ENCODE measurements at places on chromosomes 5 and 9.

DNA sequence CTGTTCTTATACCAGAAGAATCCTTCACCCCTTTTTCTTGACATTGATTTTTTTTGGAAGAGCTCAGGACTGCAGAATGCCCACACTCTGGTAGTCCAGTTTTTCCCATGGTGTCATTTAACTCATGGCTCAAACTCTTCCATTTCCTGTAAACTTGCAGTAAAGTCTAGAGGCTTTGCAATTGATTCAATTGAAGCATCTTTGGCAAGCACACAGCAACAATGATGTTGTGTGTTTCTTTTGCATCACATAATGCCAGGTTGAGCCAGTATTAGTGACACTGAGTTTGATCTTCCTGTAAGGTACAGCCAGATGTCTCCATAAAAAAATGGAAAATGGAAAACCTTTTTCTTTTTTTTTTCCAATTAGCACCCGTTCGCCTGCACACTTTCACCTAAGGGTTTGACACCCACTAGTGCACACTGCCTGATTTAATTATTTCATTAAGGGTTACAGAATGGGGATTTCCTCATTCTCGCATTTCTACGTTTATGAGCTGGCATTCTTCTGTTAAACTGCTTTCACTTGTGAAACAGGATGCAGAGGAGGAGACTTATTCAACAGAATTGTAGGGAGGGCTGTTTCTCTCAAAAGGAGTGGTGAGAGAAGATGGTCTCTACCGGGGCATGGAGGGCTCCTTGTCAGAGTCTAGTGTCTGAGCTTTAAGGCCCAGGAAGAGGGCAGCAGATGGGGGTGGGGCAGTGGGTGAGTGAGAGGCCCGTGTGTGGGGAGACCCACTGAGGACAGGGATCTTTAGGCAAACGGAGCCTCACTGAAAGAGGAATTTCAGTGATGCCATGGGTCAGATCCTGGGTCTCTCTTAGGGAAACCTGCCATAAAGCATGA is 2.2 kb upstream of the S1PR3 start:
- no peak for DNase-seq

DNA sequence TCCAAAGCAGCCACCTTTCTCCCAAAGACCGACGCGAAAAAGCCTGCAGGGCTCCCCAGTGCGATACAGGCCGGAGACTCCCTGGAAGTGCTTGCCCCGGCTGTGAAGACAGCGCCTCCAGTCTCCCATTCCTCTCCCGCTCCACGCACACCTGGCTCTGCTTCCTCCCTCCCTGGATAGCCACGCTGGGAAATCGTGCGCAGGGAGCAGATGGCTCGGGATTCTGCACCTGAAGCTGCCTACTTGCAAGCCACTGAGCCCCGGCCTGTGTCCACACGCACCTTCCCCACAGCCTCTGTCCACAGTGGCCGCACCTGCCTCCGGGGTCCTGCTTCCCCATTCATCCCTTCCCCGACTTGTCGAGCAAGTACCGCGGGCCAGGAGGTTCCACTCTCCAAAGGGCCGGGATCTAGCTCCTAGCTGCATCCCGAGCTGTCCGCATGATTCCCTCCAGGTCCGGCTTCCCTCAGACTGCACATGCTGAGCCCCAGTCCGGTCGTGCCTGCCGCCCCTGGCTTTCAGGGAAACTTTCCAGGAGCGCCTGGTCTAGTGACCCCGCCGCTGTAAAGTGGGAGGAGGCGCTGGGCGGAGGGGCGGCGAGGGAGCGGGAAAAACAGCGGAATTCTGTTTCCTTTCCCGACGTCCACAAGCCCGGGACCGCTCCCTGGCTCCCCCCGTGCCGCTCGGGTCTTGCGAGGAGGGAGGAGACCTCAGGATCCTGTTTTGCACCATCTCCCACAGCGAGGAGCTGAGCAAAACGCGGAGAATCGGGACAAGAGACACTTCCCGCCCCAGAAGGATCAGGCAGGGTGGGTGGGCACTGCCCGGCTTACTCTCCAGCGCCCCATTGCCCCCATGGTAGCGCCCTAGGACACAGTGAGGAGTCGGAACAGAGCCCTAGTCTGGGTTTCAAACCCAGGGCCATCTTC is 2.0 kb downstream of the SEMA6A start:
- peak; percentile 45 for DNase-seq

GRCh38 chr9:90637626-90638025 is 5.0 kb downstream of the DIRAS2 start:
- DNase-seq = no peak

GRCh38 chr5:135192351-135192750 is 158.3 kb upstream of the PITX1 start:
- DNase-seq = no peak

GRCh38 chr5:15594977-15595568 is 95.1 kb downstream of the FBXL7 start:
- no peak for DNase-seq

GRCh38 chr9:128558431-128559310 is 6.3 kb downstream of the SPTAN1 start:
- peak; percentile 54 for DNase-seq

GRCh38 chr5:158591301-158591863 is 508.3 kb downstream of the EBF1 start:
- no peak for DNase-seq

DNA sequence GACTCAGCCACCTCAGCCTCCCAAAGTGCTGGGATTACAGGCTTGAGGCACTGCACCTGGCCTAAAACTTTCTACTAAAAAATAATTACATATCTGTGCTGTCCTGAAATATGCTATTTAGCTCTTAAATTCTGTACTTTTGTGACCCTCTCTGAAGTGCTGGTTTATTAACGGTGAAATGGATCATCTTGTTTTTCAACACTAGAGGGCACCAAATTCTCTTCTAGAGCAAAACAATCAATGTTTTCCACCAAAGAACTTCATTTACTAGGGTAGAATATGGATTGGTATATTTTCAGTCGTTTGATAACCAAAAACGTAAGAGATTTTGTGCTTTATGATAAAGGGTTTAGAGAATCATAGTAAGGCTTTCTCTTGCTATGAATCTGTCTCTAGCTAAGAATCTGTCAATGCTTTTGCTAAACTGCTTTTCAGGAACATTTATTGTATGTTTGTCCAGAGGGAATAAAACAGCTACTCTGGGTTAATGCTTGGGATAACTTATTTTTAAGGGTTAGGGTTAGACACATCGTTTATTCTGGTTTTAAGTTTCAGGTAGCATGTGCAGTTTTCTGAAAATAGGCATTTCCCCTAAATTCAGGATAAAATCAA is 63.6 kb downstream of the RNF180 start:
- DNase-seq = peak; percentile 31

DNA sequence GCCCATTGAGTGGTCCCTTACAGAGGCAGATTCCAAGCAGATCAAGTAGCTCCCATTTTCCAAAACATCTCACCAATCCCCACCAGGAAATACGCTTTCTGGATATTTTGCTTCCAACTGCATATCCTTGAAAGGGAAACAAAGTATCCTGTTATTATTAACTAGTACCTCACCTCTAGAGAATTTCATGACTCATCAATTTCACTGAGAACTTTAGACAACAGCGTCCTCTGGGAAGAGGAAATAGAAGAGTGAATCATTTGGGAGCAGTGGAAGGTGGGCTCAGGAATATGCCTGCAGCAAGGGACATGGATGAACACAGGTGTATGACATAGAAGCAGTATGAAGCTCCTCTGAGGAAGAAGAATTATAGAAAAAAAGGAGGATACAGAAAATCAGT is 186.7 kb downstream of the MARCHF11 start:
- no peak for DNase-seq

GRCh38 chr9:105431424-105432246 is 16.2 kb upstream of the FSD1L start:
- no peak for DNase-seq

DNA sequence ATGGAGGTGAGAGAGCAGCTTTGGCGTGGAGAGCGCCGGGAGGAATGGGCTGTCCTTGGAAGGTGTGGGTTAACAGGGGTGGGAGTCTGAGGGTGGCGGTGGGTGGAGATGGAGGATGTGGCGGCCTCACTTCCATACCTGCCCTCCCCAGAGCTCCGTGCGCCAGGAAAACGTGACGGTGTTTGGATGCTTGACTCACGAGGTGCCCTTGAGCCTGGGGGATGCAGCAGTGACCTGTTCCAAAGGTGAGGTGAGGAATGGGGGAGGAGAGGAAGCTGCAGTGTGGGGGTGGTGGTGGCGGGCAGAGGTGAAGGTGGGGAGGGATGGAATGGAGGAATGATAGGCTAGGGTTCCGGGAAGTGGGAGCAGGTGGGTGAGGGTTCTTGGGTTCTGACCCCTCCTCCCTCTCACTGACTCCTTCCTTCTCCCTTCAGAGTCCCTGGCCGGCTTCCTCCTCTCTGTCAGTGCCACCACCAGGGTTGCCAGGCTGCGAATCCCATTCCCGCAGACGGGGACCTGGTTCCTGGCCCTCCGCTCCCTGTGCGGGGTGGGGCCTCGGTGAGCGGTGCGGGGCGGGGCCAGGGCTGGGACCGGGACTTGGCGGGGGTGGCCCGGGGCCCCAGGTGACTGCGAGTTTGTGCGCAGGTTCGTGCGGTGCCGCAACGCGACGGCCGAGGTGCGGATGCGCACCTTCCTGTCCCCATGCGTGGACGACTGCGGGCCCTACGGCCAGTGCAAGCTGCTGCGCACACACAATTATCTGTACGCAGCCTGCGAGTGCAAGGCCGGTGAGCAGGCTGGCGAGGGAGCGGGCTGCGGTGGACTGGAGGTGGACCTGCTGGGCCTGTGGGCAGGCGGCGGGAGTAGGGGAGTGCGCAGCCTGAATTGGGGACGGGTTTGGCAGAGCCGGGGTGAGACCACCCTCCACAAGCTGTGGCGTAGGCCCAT is 17.1 kb downstream of the TMEM8B start:
- DNase-seq = no peak

DNA sequence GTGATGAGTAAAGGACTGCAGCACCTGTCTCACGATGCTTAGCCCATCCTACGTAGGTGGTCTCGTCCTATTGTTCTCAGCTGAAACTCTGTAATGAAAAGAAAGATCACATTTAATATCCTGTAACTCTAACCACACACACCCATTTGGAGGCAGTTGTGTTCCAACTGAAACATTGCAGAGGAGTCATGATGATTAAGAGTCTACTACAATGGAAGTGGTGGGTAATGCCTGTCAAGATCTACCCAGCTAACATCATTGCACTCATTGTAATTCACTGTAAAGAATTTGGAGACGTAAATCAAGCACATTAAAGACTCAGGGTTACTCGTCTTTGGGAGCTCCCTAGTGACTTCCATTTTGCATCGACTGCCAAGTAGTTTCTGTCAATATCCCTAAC is 106.0 kb upstream of the PTPN3 start:
- no peak for DNase-seq

DNA sequence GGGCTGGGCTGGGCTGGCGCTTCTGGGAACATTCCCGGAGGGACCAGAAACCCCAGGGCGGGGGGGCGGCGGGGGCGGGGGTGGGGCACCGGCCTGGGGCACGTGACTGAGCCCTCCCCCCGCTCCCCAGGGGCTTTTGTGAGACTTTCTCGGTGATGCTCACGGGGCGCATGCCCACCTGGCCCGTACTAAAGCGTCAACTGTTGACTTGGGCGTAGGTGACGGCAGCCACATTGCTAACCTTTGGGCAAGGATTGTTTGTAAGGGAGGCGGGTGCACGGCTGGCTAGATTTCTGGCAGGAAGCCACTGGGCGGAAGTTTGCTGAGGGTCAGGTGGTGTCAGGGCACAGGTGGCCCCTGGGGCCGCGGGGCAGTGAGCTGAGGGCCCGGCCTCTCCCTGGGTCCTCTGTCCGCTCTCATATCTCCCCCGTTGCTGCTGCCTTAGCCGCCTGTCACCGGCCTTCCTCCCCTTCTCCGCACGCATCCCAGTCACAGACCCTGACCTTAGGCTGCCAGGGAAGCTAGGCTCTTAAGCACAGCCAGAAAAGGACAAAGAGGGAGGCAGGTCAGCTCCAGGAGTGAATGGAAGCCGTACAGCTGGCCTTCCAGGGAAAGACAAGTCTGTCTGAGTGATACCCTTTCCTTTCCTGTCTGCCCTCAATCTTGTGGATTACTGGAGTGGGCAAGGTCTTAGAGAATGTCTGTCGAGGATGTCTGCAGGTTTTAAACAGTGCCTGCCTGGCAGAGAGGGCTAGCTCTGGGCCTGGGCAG is 812 bp downstream of the CACFD1 start:
- DNase-seq = peak; percentile 97

DNA sequence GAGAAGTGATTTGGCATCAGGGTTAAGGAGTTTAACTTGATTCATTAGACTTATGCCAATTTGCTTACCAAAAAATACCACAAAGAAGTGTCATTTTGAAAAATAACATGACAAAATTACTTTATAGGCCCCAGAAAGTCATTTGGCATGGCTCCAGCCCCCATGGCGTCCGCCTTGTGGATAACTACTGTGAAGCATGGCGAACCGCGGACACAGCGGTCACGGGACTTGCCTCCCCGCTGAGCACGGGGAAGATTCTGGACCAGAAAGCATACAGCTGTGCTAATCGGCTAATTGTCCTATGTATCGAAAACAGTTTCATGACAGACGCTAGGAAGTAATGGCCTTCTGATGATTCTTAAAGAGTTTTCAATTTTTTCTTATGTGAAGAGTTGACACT is 35.4 kb upstream of the TGFBR1 start:
- DNase-seq = no peak

GRCh38 chr5:61737301-61737963 is 405.4 kb downstream of the ZSWIM6 start:
- DNase-seq = no peak

- DNase-seq = no peak
Observed at GRCh38 chr5:143101121-143101520, 302.4 kb downstream of the NR3C1 start.

- no peak for DNase-seq
Observed at GRCh38 chr5:78514427-78515330, 133.9 kb downstream of the LHFPL2 start.

- DNase-seq = no peak
Observed at GRCh38 chr9:114076237-114077161, 1.6 kb downstream of the AMBP start.

DNA sequence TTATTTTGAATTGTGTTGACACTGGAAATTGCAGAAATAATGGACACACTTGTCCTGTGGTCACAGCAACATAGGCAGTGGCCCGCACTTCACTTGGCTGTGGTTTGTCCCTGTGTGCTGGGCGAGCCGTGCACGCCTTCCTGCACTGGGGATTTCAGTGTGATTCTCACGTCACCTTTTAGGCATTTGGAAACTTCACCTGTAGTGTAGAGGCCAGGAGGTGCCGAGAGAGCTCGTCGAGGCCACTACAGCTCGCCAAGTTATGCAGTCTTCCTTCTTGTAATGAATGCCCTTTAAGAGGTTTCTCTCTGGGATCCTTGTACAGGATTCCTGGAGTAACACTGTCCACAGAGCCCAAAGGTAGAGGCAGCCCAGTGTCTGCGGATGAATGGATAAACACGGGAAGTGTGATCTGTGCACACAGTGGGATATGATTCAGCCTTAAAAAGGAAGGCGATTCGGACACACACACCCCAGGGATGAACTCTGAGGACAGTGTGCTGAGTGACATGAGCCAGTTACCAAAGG is 14.7 kb downstream of the TRAF2 start:
- DNase-seq = no peak

GRCh38 chr9:13787234-13787833 is 507.8 kb upstream of the MPDZ start:
- DNase-seq = no peak

- peak; percentile 62 for DNase-seq
Observed at GRCh38 chr9:129027685-129028191, 393 bp downstream of the SH3GLB2 start.

Data from HuH-7.5 (cell line).